ENCODE measurements at places on chromosomes 3 and 15. TPM values are rescaled to one million over a fixed set of nuclear protein-coding genes. Genes with fewer than 3 reads are reported as not detected.

The SUSD5 gene
- 4.2 TPM for total RNA-seq

The ITIH3 gene
- 0.88 TPM for total RNA-seq

The ZSCAN2 gene
- 7.8 TPM for total RNA-seq

The LRRC15 gene
- 0.33 TPM for total RNA-seq

The TTLL13 gene
- total RNA-seq, result 0.15 TPM

The PML gene
- 103 TPM for total RNA-seq

The RAB8B gene
- total RNA-seq, result 46.2 TPM

The TMIE gene
- not detected for total RNA-seq

The EFCC1 gene
- total RNA-seq, result 1.6 TPM

The CLRN1 gene
- total RNA-seq, result not detected

The CEMIP gene
- total RNA-seq, result 0.59 TPM

GRCh38 chr3:14423963-14424362, 21.6 kb downstream of the SLC6A6 start:
- no peaks in the 10 kb centered on the region for H3K27me3 ChIP-seq
- H3K36me3 ChIP-seq, result no peaks in the 10 kb centered on the region
- H3K4me1 ChIP-seq, result no peaks in the 10 kb centered on the region
- DNase-seq, result no peak
- H3K4me3 ChIP-seq, result no peak overlapping the region

GRCh38 chr3:84260596-84260995, 698.2 kb upstream of the CADM2 start:
- no peak overlapping the region for H3K4me3 ChIP-seq
- no peaks in the 10 kb centered on the region for H3K36me3 ChIP-seq
- no peaks in the 10 kb centered on the region for H3K27me3 ChIP-seq
- no peaks in the 10 kb centered on the region for H3K4me1 ChIP-seq
- H3K27ac ChIP-seq, result no peak overlapping the region
- no peak for DNase-seq

GRCh38 chr3:52083556-52084087, 27.3 kb upstream of the DUSP7 start:
- no peak overlapping the region for H3K27ac ChIP-seq
- H3K4me3 ChIP-seq, result no peak overlapping the region
- no peaks in the 10 kb centered on the region for H3K27me3 ChIP-seq

GRCh38 chr3:121018917-121019321, 110.9 kb downstream of the STXBP5L start:
- H3K27ac ChIP-seq, result no peak overlapping the region
- H3K4me3 ChIP-seq, result no peak overlapping the region
- DNase-seq, result no peak

DNA sequence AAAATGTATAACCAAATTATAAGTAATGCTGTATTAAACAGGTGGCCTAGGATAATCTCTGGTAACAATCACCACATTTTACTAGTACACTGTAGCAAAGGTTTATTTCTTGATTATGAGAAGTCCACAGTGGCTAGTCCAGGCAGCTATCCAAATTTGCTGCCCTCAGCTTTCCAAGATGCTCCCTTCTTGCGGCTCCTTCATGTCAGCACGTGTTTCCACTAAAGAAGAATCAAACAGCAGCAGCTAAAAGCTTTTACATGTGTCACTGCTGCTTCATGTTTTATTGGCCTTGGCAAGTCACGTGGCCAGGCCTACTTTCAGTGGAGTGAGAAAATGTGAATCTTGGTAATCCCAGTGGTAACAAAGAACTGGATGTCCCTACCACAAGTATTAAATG, 5.6 kb upstream of the RBMS3 start:
- no peak overlapping the region for H3K4me3 ChIP-seq
- no peak overlapping the region for H3K27ac ChIP-seq
- no peaks in the 10 kb centered on the region for H3K4me1 ChIP-seq
- no peaks in the 10 kb centered on the region for H3K27me3 ChIP-seq
- H3K36me3 ChIP-seq, result no peaks in the 10 kb centered on the region

DNA sequence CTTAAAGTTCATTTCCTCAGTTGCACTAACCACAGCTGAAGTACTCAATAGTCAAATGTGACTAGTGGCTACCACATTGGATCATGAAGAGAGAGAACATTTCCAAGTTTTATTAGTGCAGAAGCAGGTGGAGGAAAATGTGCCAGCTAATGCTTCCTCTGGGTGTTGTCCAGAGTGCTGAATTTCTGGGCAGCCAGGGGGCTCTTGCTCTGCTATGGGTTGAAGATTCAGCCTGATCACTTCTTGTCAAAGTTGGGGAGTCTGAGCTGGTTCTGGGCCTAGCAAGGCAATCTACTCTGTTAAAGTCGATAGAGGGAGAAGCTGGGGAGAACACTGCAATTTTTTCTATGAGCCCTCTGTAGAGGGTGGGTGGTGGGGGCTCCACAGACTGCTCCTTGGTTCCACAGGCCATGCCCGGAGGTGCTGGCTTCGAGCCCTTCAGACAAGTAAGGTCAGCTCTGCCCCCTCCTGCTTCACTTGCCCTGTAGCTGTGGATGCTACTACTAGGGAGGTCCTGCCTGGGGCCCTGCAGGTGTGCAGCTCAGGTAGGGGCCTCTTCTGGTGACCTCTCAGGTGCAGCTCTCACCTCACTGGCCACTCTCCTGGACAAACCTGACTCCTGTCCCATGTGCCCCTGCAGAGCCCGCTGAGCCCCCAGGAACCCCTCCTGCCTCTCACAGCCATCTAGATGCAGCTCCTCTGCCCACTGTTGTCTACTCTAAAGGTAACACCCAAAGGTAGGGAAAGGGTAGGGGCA, 8.2 kb downstream of the ALG3 start:
- no peak overlapping the region for H3K4me3 ChIP-seq
- no peaks in the 10 kb centered on the region for H3K4me1 ChIP-seq
- no peaks in the 10 kb centered on the region for H3K27me3 ChIP-seq
- DNase-seq, result no peak
- no peak overlapping the region for H3K27ac ChIP-seq
- peaks cover 3% of the 10 kb centered on the region for H3K36me3 ChIP-seq

GRCh38 chr3:86913160-86913559, 77.8 kb downstream of the VGLL3 start:
- no peaks in the 10 kb centered on the region for H3K27me3 ChIP-seq
- H3K36me3 ChIP-seq, result no peaks in the 10 kb centered on the region
- no peaks in the 10 kb centered on the region for H3K4me1 ChIP-seq
- no peak for DNase-seq

DNA sequence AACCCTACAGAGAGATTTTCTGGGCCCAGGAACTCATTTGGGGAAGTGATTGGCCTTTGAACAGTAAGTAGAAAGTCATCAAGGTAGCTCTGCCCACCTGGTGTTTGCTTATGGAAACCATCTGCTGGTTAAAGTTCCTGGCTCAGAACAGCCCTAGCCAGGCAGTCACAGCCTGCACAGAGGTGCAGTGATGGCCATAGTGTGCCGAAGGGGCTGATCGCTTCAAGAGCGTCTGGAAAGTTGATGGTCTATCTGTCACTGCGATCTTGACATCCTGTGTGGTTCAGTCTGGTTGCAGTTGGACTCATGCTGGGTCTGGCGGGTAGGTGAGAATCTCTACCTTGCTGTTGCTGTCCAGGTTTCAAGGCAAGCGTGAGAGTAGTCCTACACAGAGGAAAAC, 151.6 kb downstream of the SLCO3A1 start:
- H3K27me3 ChIP-seq, result no peaks in the 10 kb centered on the region
- H3K27ac ChIP-seq, result no peak overlapping the region
- H3K4me1 ChIP-seq, result no peaks in the 10 kb centered on the region

- no peak overlapping the region for H3K27ac ChIP-seq
- no peaks in the 10 kb centered on the region for H3K4me1 ChIP-seq
- no peaks in the 10 kb centered on the region for H3K27me3 ChIP-seq
- H3K4me3 ChIP-seq, result no peak overlapping the region
- DNase-seq, result no peak
Measured at GRCh38 chr3:149975919-149976318, 5.2 kb upstream of the PFN2 start.

- no peaks in the 10 kb centered on the region for H3K27me3 ChIP-seq
- peak; percentile 25 for DNase-seq
- no peaks in the 10 kb centered on the region for H3K4me1 ChIP-seq
- H3K27ac ChIP-seq, result peak overlapping the region; percentile 69
Measured at GRCh38 chr15:89052474-89052873, 35.8 kb upstream of the ABHD2 start.

GRCh38 chr3:50392101-50392715, 32.9 kb upstream of the TMEM115 start:
- no peaks in the 10 kb centered on the region for H3K27me3 ChIP-seq
- H3K4me1 ChIP-seq, result peaks cover 10% of the 10 kb centered on the region
- H3K27ac ChIP-seq, result peak overlapping the region; percentile 25
- no peaks in the 10 kb centered on the region for H3K36me3 ChIP-seq
- DNase-seq, result peak; percentile 42

- H3K36me3 ChIP-seq, result no peaks in the 10 kb centered on the region
- H3K27me3 ChIP-seq, result no peaks in the 10 kb centered on the region
- H3K27ac ChIP-seq, result no peak overlapping the region
Measured at GRCh38 chr15:35136321-35137189, 51.5 kb upstream of the NANOGP8 start.

DNA sequence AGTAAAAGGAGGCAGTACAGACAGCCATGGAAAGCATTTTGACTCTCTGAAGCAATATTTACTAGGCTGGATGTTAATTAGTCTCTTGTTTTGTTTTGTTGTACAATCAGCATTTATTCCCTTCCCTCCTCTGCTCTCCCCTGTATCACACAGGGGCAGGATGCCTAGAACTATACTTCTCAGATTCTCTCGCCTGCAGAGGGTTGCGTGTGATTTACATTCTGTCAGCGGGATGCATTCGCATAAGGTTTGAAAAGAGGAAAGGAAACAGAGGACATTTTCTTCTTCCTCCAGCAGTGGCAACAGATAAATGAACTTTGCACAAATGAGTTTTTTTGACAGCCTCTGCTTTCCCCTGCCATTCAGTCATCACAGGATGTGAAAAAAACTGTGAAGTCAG, 188.3 kb downstream of the RSL24D1 start:
- H3K27me3 ChIP-seq, result no peaks in the 10 kb centered on the region
- no peak overlapping the region for H3K27ac ChIP-seq
- no peak overlapping the region for H3K4me3 ChIP-seq
- no peaks in the 10 kb centered on the region for H3K4me1 ChIP-seq

- no peaks in the 10 kb centered on the region for H3K27me3 ChIP-seq
- DNase-seq, result no peak
- H3K4me3 ChIP-seq, result no peak overlapping the region
Measured at GRCh38 chr15:67865766-67866165, 25.9 kb upstream of the RNU6-1 start.

- no peak overlapping the region for H3K27ac ChIP-seq
- H3K36me3 ChIP-seq, result no peaks in the 10 kb centered on the region
- DNase-seq, result no peak
- no peaks in the 10 kb centered on the region for H3K4me1 ChIP-seq
- no peaks in the 10 kb centered on the region for H3K27me3 ChIP-seq
- H3K4me3 ChIP-seq, result no peak overlapping the region
Measured at GRCh38 chr15:98996169-98996568, 11.4 kb downstream of the PGPEP1L start.

DNA sequence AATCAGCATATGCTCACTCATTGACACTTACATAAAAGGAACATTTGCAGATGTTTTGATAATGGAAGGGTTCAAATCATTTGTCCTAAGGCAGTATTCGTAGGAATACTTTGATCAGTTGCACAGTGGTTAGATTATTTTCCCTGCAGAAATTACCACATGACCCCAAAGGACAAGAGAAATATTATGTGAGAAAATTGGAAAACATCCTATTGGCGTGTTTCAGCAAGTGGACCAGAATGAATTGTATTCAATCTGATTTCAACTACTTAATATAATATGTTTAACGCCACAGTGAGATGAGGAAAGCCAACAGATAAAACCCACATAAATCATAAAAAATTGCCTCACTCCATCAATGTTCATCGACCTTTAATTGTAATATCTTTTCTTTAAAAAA, 195.0 kb upstream of the MDFIC2 start:
- no peaks in the 10 kb centered on the region for H3K4me1 ChIP-seq
- no peak overlapping the region for H3K4me3 ChIP-seq
- no peak for DNase-seq
- no peaks in the 10 kb centered on the region for H3K27me3 ChIP-seq
- H3K27ac ChIP-seq, result no peak overlapping the region

- no peak overlapping the region for H3K27ac ChIP-seq
- H3K4me3 ChIP-seq, result no peak overlapping the region
- no peaks in the 10 kb centered on the region for H3K4me1 ChIP-seq
Measured at GRCh38 chr3:77025471-77025870, 14.4 kb upstream of the ROBO2 start.

- H3K4me3 ChIP-seq, result no peak overlapping the region
- H3K4me1 ChIP-seq, result peaks cover 7% of the 10 kb centered on the region
- H3K27ac ChIP-seq, result peak overlapping the region; percentile 15
- DNase-seq, result no peak
- H3K36me3 ChIP-seq, result no peaks in the 10 kb centered on the region
Measured at GRCh38 chr15:60660290-60661051, 181.5 kb upstream of the ICE2 start.

- no peak overlapping the region for H3K27ac ChIP-seq
- no peaks in the 10 kb centered on the region for H3K27me3 ChIP-seq
- no peaks in the 10 kb centered on the region for H3K4me1 ChIP-seq
- H3K4me3 ChIP-seq, result no peak overlapping the region
Measured at GRCh38 chr3:107620534-107620933, 97.8 kb downstream of the BBX start.

DNA sequence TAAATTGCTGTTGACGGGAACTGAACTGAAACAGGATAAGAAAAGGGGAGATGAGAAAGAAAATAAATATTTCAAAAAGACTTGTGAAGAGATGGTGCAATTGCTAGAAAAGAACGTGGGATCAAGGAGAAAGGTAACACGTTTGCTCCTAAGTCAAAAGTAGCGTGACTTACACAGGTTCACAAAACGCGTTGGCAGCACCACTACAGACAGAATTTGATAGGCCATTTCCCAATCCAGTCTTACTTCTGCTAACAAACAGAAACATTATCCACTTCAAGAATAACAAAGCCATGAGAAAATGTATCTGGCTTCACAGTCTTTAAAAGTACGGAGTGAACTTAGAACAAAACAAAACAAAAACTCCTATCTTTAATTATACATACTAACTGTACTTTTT, 75.5 kb downstream of the DPH6 start:
- H3K27me3 ChIP-seq, result no peaks in the 10 kb centered on the region
- H3K4me1 ChIP-seq, result no peaks in the 10 kb centered on the region
- no peak for DNase-seq
- no peak overlapping the region for H3K27ac ChIP-seq

- no peak for DNase-seq
- H3K36me3 ChIP-seq, result no peaks in the 10 kb centered on the region
- H3K4me1 ChIP-seq, result no peaks in the 10 kb centered on the region
- peaks cover 8% of the 10 kb centered on the region for H3K27me3 ChIP-seq
Measured at GRCh38 chr15:85854345-85855097, 59.8 kb upstream of the KLHL25 start.

- no peaks in the 10 kb centered on the region for H3K4me1 ChIP-seq
- H3K27me3 ChIP-seq, result no peaks in the 10 kb centered on the region
- DNase-seq, result no peak
Measured at GRCh38 chr3:65946438-65946837, 92.3 kb downstream of the MAGI1 start.

Data from breast epithelium (tissue), 4 donors.